ENCODE measurements at places on chromosomes 2 and 18. TPM values are rescaled to one million over a fixed set of nuclear protein-coding genes. Genes with fewer than 3 reads are reported as not detected.

SLC5A7 gene
- not detected for total RNA-seq

KCNG2 gene
- not detected for total RNA-seq

C2orf80 gene
- total RNA-seq, result not detected

REG3A gene
- total RNA-seq, result not detected

CTAGE1 gene
- total RNA-seq, result not detected

MYO5B gene
- 0.21 TPM for total RNA-seq

LOXL3 gene
- total RNA-seq, result 19.8 TPM

CNTNAP5 gene
- total RNA-seq, result not detected

ACOXL gene
- not detected for total RNA-seq

CNDP1 gene
- not detected for total RNA-seq

MOCOS gene
- total RNA-seq, result 0.21 TPM

IL1F10 gene
- not detected for total RNA-seq

SCN3A gene
- total RNA-seq, result 1.4 TPM

RAPH1 gene
- 49.8 TPM for total RNA-seq

TUBA4B gene
- not detected for total RNA-seq

CDKL4 gene
- total RNA-seq, result 2.0 TPM

GPR35 gene
- total RNA-seq, result not detected

IRS1 gene
- total RNA-seq, result 18.6 TPM

CCDC141 gene
- total RNA-seq, result 2.0 TPM

MC4R gene
- not detected for total RNA-seq

RNU2-63P gene
- not detected for total RNA-seq

CSRNP3 gene
- 2.8 TPM for total RNA-seq

GPR45 gene
- not detected for total RNA-seq

SCN2A gene
- 0.53 TPM for total RNA-seq

PDE1A gene
- total RNA-seq, result 4.8 TPM

MYOM1 gene
- total RNA-seq, result 7.8 TPM

PSMG2 gene
- total RNA-seq, result 52.2 TPM

ANKRD36 gene
- total RNA-seq, result 20.1 TPM

KLHL14 gene
- total RNA-seq, result not detected

Data from ascending aorta (tissue), 2 donors.